ENCODE measurements at places on chromosomes 3 and 15.

DNA sequence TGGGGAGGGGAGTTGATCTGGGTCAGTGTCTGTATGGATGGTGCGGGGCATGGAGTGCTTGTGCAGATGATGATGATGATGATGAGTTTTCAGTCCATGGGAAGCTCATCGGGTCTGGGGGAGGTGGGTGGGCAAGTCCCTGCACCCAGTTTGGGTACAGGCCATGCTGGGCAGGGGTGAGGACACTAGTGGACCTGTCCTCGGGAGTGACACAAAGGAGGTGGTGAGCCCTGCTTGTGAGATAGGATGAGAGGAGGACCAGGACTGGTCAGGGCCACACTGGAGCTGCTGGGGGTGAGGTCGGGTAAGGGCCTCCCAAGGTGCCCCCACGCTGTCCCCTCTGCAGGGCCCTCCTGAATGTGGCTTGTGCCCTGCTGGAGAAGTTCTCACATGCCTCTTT, 177.9 kb downstream of the APBA2 start:
- DNase-seq, result no peak

GRCh38 chr15:85491691-85492090, 111.3 kb downstream of the AKAP13 start:
- DNase-seq, result no peak

- no peak for DNase-seq
Observed at GRCh38 chr3:100753846-100754245, 44.6 kb downstream of the TFG start.

DNA sequence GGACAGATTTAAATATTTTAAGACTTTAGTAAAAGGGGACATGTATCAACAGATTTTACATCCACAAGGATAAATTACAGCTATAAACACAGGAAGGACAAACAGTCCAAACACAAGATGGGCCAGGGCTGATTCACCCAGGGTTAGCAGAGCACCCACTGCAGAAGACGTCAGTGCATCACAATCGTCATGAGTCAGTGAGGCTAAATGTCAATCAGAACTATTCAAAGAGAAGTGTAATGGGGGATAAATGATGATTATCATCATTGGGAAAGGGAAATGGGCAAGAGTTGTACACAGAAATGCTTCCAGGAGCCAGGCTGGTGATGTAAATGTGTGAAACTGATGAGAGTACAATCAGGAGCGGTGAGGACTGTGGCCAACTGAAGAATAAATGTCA, 226.8 kb downstream of the PLCL2 start:
- peak; percentile 0 for DNase-seq

DNA sequence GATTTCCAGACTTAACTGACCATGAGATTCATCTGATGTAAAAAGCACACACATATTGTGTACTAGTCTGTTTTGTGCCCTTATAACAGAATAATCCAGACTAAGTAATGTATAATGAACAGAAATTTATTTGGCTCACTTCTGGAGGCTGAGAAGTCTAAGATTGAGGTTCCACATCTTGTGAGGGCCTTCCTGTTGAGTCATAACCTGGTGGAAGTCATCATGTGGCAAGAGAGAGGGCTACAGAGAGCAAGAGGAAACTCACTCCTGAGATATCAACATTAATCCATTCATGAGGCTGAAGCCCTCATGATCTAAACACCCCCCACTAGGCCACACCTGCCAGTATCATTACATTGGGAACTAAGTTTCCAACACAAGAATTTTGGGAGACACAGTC, 977.6 kb downstream of the MCTP2 start:
- no peak for DNase-seq

DNA sequence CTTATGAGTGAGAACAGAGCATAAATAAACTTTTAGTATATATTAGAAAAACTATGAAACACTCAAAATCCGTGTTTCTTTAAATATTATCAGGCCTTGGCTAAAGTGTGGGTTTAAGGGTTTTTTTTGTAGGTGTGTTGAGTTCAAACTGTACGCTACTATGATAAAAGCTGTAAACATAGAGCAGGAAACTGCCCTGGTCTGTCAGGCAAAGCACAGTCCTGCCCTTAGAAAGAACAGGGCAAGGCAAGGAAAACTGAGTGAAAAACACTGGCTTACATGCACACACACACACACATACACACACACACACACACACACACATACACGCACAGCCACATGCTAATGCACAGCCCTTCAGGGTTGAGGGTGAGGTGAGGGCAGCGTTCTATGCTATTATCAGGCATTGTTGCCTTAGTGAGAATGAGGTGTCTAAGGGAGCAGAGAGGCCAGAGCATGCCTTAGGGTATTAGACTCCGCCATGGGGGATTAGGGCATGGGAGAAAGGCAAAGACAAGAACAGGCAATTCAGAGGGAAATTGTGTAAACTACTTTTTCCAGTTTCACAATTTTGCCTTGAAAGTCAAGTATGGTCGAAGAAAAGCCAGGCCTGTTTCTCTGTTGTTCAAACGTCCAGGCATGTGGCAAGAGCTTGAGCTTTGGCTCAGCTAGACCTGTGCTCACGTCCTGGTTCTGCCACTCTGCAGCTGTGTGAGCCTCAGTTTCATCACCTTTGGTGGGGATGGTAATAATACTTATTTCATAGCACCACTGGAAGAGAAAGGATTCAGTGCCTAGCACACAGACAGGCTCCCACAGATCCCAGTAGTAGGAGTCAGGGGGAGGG, 36.3 kb upstream of the TPM1 start:
- DNase-seq, result no peak

DNA sequence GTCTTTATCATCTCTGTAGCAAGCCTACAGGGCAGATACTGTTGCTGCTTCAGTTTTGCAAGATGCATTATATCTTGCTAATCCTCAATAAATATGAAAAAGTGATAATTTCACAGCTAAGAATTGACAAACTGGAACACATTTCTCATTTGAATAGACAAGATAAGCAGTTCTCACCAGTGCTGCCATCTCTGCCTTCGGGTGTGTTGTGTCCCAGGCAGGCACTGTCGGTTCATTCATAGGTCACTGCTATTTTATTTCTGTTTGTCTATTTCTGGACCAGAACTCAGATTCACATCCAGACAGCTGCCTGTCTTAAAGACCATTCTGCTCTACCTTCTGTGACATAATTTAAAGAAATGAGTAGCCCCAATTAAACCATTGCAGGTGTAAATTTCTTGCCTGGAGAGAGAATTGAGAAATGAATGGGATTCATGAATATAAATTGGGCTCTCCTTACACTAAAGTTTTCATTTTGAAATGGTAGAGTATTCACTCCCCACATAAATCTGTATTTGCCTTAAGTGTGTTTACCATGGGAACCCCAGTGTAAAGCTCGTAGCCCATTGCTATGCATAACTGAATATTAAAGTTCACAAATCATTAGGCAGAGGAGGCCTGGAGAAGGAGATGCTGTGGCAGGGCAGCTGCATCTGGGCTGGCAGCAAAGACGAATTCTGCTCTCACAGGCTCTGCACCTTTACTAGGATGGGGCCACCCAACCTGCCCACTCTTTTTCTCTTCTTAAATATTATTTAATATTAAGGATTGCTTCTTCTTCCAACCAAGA, 149.9 kb downstream of the ARPP21 start:
- no peak for DNase-seq

DNA sequence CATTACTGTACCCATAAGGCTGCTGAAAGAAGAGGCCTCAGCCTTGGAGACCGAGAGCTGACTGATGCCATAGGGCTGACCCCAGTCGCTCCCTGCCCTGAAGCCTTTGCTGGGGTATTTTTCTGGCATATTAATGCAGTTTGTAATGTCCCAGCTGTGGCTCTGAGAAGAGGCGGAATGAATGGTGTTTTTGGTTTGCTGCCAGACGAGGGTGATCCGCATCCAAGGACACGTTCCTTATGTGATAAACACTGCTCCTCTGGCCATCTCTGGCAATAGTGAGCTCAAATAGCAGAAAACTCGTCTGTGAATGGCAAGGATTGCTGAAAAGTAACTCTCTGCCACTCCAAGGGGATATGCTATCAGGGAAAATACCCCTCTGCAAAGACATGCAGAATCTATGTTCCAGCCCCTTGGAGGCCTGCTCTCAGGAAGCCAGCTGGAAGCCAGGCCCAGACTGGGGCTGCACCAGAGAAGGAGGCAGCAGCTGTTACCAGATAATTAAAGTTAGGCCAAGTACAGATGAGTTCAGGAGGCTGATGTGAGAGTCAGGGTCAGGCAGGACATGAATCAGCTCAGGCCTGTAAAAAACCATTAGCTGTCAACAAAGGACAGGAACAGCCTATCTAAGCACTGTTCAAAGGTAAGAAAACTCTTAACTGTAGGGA, 28.9 kb upstream of the KLHL6 start:
- no peak for DNase-seq

DNA sequence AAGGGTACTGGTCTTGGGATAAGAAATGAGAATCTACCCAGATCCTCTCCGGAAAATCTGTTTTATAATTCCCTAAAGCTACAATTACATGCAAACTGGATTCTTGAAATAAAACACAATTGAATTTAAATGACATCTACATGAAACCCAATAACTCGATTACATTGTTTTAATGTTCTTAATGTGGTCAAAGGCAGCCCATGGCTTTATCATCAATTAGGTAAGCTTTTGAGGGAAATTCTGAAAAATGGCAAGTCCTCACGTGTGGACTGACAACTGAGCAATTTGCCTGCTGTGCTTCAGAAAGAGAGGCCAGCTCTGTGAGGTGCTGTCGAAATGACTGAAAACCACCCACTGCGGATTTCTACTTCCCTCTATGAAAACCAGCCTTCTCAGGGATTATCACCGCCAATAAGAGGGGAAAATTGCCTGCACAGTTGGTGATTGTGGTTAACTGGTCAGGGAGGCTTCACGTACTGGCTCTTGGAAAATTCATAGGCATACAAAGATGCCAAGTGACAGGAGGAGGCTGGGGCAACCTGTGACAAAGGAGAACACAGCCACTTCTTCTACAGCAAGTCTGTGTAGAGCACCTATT, 200.8 kb upstream of the SLCO3A1 start:
- DNase-seq, result no peak
